NCI-H1694 treated with DMSO at 0.1 percent for 48 hours (cell line): ENCODE measurements at places on chromosomes 1 and 21.

GRCh38 chr1:201898992-201899391, 10.3 kb downstream of the SHISA4 start:
- DNase-seq, result no peak

GRCh38 chr1:233435622-233436021, 108.1 kb downstream of the MAP3K21 start:
- DNase-seq, result peak; percentile 52

GRCh38 chr21:37916310-37917051, at the start of gene KCNJ6:
TSS of gene KCNJ6 (minus strand) at chr21:37916457. CDS start at chr21:37840682, 75,775 bp downstream.
- peak; percentile 85 for DNase-seq

DNA sequence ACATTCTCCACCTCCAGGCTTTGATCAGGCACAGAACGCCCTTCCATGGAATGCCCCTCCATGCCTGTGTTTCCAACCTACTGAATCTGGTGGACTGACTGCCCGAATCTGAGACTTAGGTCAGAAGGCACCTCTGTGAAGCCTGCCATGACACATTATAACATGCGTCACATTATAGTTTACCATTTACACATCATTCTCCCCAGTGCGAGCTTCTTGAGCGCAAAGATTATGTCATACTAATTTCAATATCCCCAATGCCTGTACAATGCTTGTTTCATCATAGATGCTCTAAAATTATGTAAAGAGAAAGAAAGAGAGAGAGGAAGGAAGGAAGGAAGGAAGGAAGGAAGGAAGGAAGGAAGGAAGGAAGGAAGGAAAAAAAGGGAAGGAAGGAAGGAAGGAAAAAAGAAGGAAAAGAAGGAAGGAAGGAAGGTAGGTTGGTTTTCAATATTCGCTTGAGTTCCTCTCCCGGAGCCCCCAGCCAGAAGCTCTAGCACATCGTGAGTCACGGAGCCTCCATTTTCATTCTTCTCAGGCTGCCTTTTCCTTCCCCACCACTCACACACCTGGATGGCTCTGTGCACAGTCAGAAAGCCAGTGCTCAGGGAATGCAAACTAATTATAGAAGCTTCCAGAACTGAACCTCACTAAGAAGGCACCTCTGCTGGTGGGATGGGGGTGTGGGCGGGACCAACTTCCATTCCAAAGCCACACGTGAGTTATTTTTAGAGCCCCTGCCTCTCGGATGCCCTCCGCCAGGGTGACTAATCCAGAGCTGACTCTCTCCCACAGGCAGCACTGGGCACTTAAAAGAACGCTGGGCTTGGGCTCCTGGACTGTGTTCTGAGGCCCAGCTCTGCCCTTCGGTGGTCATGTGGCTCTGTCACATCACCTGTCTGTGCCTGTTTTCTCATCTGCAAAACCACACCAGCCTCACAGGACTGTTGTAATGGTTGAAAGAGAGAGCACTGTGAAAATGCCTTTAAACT, 27.4 kb downstream of the LAMB3 start:
- DNase-seq, result no peak

- no peak for DNase-seq
These were observed 59.7 kb upstream of the ZNF326 start for GRCh38 chr1:89935235-89935634.

DNA sequence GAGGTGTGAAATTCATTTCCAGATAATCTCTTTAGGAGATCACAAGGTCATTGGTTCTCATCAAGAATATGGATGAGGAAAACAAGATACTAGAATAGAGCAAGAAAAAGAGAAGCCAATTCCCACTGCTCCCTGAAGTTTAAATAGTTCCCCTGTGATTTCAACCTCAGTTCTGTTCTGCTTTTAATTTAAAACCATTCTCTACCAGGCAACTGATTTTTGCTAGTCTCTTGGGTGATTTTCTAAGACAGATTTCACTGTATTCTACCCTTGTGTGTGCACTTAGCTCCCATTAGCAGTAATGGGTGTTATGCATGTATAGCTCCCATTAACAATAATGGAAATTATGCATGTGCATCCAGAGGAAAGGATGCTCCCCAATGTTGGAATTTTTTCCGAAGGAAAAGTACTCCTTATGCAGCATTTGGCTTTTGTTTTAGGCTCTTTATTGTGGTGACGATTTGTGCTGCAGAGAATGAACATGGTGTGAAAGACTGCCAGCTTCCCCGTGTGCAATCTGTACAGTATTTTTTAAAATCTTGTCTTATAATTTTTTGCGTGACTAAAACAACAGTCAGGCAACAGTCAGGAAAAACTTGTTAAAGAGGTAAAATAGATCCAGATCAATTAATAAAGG, 144.0 kb upstream of the ZRANB2 start:
- peak; percentile 11 for DNase-seq

DNA sequence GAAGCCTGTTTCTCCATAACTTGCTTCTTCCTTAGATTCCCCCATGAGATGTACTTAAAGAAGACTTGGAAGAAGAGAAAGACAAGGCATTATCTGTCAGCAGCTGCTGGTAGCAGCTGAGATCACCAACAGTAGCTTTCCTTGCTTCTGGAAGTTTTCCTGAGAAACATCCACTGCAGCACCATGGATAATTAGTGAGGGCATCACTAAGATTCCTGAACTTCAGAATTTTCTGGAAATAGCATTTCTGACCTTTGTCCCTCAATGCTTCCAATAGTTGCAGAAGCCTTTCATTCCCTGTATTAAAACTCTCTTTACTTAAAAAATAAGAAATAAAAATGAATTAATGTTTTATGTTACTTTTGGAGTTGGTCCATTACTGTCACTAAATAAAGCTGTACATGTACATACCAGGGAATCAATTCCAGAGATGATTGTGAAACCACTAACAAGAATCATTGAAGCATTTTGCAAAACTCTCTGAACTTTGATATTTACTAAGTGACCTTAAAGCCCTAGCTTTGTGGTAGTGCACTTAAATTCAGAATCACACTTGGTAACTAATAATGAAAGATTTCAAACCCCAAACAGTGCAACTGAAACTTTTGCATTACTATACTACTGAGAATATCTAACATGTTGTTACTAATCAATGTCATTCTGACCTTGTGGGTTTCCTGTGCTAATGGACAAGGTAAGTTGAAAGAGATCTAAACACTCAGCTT, at the start of gene CFHR4:
Gene CFHR4, plus strand, starts transcription at position 538 of the 725 bp plus-strand sequence. Its CDS starts 99 bp downstream, at position 637.
- no peak for DNase-seq

DNA sequence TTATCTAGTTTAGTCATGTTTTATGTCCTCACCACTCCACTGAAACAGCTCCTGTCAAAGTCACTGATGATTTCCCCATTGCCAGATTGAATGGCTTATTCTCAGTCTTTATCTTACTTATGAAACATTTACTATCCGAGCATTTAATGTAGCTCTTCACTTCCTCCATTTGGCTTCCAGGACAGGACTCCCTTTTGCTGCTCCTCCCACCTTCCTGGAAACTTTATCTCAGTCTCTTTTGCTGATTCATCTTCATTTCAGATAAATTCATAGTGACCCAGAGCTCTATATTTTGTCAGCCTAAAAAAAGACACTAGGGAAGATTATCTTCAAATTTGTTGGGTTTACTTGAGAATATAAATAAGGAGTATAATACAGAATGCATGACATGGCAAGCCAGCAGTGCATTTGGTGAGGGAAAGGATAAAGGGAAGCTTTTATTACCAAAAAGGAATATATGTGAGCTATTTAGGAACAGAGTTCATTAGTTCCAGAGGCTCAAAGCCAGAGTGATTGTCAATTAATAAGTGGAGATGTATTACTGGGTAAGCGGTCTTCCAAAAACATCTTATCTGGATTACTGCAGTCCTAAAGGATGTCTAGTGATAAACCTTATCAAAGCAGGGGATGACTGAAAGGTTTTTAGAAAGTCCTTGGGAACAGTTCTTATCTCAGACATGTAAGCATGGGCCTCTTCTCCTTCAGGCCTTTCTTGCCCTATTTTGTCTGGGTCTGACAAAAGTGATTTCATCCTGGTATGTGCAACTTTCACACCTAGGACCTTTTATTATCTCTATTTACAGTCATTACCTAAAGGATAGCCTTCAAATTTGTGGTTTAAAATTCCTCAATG, 25.6 kb downstream of the IL23R start:
- no peak for DNase-seq
